ENCODE measurements at places on chromosomes 3 and 15. TPM values are rescaled to one million over a fixed set of nuclear protein-coding genes. Genes with fewer than 3 reads are reported as not detected.

DNA sequence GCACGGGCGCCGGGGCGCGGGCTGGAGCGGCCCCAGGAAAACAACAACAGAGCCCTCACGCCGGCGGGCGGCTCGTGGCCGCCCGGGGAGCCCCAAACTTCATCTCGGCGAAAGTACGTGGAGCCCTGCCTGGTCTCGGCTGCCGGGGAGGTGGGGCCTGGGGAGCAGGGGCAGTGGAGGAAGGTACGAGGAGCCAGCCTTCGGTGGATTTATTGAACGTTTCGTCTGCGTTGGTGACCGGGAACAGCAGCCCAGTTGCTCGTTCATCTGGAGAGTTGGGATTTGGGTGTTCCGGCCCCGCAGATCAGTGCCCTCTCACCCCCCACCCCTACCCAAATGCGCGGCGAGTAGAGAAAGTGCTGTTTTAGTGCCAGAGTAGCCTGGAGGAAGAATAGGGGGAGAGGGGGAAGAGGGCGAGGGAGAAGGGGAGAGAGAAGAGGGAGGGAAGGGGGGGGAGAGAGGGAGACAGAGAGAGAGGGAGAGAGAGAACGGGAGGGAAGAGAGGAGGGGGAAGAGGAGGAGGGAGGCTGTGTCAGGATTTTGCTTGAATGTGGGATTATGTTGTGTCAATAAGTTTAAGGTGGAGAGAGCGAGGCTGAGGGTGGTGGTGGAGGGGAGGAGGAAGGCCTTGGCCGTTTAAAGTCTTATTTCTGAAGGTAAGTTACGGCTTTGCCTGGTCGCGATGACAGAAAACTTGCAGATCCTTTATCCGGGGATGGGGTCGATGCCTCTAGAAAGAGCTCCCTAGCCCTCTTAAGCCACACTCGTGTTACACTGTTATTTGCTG is 970 bp downstream of the BBX start:
- DNase-seq: peak; percentile 67
- peaks cover 11% of the 10 kb centered on the region for H3K4me1 ChIP-seq
- H3K36me3 ChIP-seq: no peaks in the 10 kb centered on the region

DNA sequence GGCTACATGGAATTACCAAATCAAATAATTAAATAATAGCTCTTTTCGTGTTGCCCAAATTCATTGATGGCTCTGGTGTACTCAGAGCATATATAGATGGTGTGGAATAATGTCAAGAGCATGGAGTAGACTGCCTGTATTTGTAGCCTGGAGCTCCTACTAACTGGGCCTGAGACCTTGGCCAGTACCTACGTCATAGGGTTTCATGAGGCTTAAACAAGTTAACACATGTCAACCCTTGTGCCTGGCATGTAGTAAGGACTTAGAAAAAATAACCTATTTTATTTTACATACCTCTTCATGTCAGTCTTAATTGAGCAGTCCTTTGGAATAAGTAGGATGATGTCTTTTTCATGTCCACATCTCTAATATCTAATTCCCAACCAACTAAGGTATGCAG is 223.7 kb upstream of the DPH6 start:
- DNase-seq: no peak
- no peak overlapping the region for H3K4me3 ChIP-seq
- no peak overlapping the region for H3K27ac ChIP-seq

DNA sequence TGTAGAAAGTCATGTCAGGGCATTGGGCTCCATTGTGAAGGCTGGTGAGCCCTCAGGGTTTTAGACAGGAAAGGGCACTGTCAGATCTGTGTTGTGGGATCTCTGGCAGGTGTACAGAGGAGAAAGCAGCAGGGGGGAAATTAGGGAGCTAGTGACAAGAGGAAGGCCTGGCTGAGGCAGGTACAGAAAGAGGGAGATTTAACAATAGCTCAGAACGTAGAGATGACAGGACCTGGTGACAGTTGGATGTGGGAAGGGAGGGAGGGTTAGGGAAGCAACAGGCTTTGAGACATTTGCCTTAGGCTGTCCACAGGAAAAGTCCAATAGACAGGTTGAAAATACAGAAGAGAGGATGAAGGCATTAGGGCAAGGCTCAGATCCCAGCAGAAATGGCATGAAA is 288.1 kb downstream of the EPHB1 start:
- no peaks in the 10 kb centered on the region for H3K36me3 ChIP-seq
- H3K27me3 ChIP-seq: no peaks in the 10 kb centered on the region
- no peak overlapping the region for H3K27ac ChIP-seq

PEX5L gene
- not detected for total RNA-seq

GRCh38 chr3:134666466-134666865 is 15.6 kb upstream of the KY start:
- no peaks in the 10 kb centered on the region for H3K4me1 ChIP-seq
- no peaks in the 10 kb centered on the region for H3K36me3 ChIP-seq
- no peak for DNase-seq
- no peak overlapping the region for H3K27ac ChIP-seq
- no peak overlapping the region for H3K4me3 ChIP-seq

DNA sequence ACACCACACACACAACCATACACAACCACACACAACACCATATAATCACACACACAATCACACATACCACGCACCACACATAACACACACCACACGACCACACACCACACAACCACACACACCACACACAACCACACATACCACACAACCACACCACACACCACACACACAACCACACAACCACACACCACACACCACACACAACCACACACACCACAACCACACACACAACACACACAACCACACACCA is 24.2 kb downstream of the CPN2 start:
- H3K27ac ChIP-seq: no peak overlapping the region
- no peaks in the 10 kb centered on the region for H3K27me3 ChIP-seq
- no peaks in the 10 kb centered on the region for H3K36me3 ChIP-seq
- no peak overlapping the region for H3K4me3 ChIP-seq
- no peak for DNase-seq

- DNase-seq: no peak
- H3K4me1 ChIP-seq: no peaks in the 10 kb centered on the region
- H3K27ac ChIP-seq: no peak overlapping the region
These were observed 81.7 kb upstream of the C3orf80 start for GRCh38 chr3:160143482-160143881.

GRCh38 chr3:171956705-171957104 is 82.7 kb upstream of the FNDC3B start:
- H3K36me3 ChIP-seq: no peaks in the 10 kb centered on the region
- H3K4me1 ChIP-seq: peaks cover 5% of the 10 kb centered on the region
- no peaks in the 10 kb centered on the region for H3K27me3 ChIP-seq
- no peak for DNase-seq

- H3K4me1 ChIP-seq: no peaks in the 10 kb centered on the region
- H3K27ac ChIP-seq: no peak overlapping the region
- no peaks in the 10 kb centered on the region for H3K27me3 ChIP-seq
These were observed 909.1 kb upstream of the ROBO1 start for GRCh38 chr3:80676866-80677265.

- no peaks in the 10 kb centered on the region for H3K36me3 ChIP-seq
- no peaks in the 10 kb centered on the region for H3K27me3 ChIP-seq
- H3K4me1 ChIP-seq: no peaks in the 10 kb centered on the region
These were observed 75.9 kb downstream of the TNIK start for GRCh38 chr3:171384101-171384891.
